GM23248 (cell line): ENCODE measurements at places on chromosomes 16 and 17. TPM values are rescaled to one million over a fixed set of nuclear protein-coding genes. Genes with fewer than 3 reads are reported as not detected.
A peak's percentile ranks its signal among the peaks of the same experiment; 100 is the strongest.

DNA sequence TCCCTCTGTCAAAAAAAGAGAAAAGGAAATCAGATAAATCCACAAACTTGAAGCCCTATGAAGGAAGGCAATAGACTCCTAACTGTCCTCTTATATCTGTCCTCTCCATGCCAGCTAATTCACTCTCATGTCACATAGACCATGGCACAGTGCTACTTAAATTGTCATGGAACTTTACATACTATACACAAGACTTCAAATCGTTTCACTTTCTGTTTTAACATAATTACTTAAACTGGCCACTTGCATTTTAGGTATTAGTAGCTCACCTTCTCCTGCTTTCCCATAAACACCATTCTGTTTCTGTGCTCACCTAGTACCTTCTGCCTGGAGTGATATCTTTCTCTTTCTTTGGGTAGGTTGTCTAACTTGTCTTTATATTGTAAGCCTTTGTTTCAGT is 816.7 kb upstream of the KIF2B start:
- H3K27ac ChIP-seq: no peak overlapping the region
- no peaks in the 10 kb centered on the region for H3K36me3 ChIP-seq
- H3K4me1 ChIP-seq: no peaks in the 10 kb centered on the region
- H3K4me3 ChIP-seq: no peak overlapping the region
- no peak for DNase-seq

DNA sequence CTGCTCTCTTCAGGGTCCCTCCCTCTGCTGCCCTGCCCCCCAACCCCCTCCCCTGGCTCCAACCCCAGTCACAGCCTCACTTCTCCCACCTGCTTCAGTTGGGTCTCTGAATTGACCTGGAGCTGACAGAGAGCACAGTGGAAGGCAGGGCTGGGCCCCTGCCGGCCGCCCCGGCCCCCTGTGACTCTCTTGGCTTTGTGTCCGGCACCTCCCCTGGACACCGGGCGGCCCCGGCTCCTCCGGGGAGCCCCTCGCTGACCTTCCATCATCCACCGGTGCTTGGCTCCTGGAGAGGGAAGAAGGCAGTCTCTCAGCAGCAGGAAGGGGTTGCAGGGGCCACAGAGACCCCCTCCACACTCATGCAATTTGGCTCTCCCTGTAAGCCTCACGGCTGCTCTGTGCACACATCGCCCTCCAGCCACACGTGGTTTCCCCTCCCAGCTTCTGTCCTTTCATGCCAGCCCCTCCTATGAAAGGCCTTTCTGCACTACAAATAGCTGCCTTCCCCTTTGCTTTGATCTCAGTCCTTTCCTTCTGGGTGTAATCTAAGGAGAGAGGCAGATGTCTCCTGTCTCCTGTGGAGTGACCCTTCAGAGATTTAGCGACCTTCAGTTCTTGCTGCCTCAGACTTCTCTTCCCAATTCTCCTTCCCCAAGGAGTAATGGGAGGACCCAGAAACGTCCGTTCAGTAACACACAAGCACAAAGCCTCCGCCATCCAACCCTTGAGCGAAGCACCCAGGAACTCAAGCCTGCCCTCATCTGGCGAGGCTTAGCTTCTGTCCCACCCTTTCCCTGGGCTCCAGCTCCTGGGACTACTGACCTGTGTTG is 8.3 kb downstream of the NKIRAS2 start:
- no peak overlapping the region for H3K27ac ChIP-seq
- H3K27me3 ChIP-seq: no peaks in the 10 kb centered on the region
- peak; percentile 44 for DNase-seq

DNA sequence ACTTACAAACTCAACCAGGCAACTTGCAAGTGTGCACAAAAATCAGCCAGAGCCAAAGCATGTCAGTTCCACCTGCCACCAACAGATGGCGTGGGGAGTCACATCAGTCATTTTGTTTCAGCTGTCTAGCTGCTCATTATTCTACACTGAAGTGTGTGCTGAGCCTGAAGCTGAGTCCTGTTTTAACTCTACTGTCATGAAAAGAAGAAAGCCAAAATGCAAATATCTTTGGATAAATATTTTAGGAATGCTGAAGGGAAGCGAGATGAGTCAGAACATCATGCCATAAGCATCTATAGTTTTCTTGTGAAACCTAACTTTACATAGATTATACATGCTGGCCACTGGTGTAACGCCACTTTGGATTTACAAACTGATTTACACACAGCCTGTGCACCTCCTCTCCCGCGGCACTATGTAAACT is 172.6 kb downstream of the CDK5R1 start:
- H3K27me3 ChIP-seq: no peaks in the 10 kb centered on the region
- no peaks in the 10 kb centered on the region for H3K4me1 ChIP-seq
- peaks cover 14% of the 10 kb centered on the region; the same call in 1 of the 2 replicates for H3K36me3 ChIP-seq
- DNase-seq: peak; percentile 64
- H3K27ac ChIP-seq: no peak overlapping the region

- no peak overlapping the region for H3K27ac ChIP-seq
- no peaks in the 10 kb centered on the region for H3K27me3 ChIP-seq
- H3K4me1 ChIP-seq: no peaks in the 10 kb centered on the region
- H3K4me3 ChIP-seq: no peak overlapping the region
- no peaks in the 10 kb centered on the region for H3K36me3 ChIP-seq
Observed at GRCh38 chr16:72025404-72026114, 17.0 kb downstream of the DHODH start.

Gene SLC4A1
- not detected in 2 replicates for total RNA-seq

DNA sequence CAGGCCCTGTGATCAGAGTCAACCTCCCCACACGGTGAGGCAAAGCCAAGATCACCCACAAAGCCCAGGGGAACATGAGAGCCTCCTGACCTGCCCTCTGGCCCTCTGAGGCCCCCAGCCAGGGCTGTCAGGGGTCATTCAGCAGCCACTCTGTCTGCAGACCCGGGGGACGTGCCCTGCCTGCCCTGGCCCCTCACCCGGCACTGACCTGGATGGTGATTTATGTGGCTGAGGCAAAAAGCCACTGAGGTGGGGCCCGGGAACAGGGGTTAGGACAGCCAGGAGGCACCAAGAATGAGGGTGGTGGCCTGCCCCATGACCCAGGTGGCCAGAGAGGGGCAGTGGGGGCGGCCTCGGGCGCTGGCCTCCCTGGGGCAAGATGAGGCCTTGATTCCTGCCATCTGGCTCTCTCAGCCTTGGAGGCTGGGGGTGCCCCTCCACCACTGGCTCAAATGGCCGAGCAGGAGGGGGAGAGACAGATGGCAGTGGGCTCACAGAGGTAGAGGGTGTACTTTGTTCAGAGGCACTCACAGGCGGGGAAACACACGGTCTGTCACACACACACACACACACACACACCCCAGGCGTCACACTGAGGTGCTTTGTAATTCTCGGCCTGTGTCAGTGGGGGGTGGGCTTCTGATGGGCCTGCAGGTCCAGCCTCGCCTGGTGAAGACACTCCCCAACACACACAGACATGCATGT is 174.0 kb upstream of the GSE1 start:
- H3K27ac ChIP-seq: no peak overlapping the region
- H3K4me3 ChIP-seq: no peak overlapping the region
- H3K36me3 ChIP-seq: no peaks in the 10 kb centered on the region
- peaks cover 16% of the 10 kb centered on the region for H3K4me1 ChIP-seq
- no peak for DNase-seq
- H3K27me3 ChIP-seq: no peaks in the 10 kb centered on the region

DNA sequence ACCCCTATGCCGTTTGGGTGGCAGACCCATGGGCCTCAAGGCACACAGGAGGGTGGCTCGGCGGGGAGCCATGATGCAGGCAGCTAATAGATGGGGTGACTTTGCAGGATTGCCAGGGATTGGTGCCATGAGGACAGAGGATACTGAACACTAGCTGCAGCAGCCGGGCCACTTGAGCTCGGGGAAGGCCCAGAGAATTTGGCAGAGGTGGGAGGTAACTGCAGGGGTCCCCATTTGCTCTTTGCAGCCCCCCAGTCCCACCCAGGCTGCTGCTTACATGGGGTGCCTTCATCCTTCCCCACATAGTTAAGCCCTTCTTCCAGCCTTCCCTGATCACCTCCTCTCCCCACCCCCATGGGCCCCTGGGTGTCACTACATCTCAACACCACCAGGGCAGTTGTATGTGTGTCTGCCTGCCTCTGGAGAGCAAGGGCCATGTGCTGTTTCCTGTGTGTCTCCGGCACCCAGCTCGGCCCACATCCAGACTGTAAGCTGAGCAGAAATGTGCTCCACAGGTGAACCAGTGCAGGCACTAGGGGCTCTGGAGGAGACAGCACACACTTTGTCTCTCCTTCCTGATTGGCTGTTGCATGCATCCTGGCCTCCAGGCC is 52.0 kb downstream of the SREBF1 start:
- no peaks in the 10 kb centered on the region for H3K27me3 ChIP-seq
- H3K27ac ChIP-seq: no peak overlapping the region
- peaks cover 9% of the 10 kb centered on the region; the same call in 1 of the 2 replicates for H3K4me1 ChIP-seq

Gene OR3A2
- not detected in 2 replicates for total RNA-seq

DNA sequence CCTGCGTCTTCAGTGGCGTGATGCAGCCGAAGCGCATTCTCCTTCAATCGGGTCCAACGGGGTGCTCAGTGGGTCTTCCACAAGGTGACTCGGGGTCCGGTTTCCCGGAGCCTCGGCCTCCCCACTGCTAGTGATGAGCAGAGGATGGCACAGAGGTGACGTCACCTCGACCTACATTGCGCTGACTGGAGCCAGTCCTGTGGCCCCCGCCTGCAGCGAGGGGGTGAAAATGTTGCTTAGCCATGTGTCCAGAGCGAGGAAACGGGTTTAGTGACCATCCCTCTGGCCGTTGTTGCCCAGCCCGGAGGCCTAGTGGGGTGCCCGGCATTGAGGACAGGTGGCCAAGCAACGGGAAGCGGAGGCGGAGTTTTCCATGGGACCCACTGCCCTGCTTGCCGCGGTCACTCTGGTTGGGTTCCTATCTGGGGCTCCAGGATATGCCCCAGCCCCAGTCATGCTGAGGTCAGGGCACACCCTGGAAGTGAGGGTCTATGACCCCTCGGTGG is 190.6 kb upstream of the CIBAR2 start:
- no peak overlapping the region for H3K4me3 ChIP-seq
- H3K27ac ChIP-seq: no peak overlapping the region

GRCh38 chr16:53504665-53505064 is 1.7 kb upstream of the AKTIP start:
- H3K4me3 ChIP-seq: peak overlapping the region; percentile 73; the same call in 1 of the 2 replicates
- peaks cover 20% of the 10 kb centered on the region for H3K4me1 ChIP-seq
- no peaks in the 10 kb centered on the region for H3K36me3 ChIP-seq
- no peaks in the 10 kb centered on the region for H3K27me3 ChIP-seq
- H3K27ac ChIP-seq: peak overlapping the region; percentile 86

Gene DLX4
- 0.76 TPM in 1 of 2 replicates, not detected in the other for total RNA-seq

DNA sequence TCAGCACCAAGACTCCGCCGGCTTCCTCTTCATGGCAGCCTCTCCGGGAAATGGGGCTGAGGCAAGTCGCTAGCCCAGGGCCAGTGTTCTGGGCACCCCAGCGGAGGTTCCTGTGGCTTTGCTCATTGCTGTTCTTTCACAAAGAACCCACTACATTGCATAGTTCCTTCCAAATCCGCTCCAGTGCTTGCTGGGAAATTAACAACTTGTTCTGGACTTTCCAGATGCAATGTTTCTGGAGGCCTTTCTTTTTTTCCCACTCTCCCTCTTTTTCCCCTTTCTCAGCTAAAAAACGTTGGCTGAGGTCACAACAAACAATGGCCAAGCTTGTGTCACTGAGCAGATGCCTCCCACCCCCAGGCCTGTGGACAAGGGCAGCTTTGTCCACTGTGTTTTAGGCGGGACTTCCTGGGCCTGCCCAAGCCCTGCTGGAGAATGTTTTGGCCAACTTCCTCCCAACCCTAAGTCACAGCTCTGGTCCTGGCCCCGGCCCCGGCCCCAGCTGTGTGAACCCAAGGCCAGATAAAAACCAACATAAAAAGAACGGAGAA is 131.5 kb upstream of the RCVRN start:
- H3K27me3 ChIP-seq: no peaks in the 10 kb centered on the region
- peak; percentile 40 for DNase-seq
- no peak overlapping the region for H3K4me3 ChIP-seq
- H3K36me3 ChIP-seq: no peaks in the 10 kb centered on the region
- peaks cover 10% of the 10 kb centered on the region for H3K4me1 ChIP-seq

DNA sequence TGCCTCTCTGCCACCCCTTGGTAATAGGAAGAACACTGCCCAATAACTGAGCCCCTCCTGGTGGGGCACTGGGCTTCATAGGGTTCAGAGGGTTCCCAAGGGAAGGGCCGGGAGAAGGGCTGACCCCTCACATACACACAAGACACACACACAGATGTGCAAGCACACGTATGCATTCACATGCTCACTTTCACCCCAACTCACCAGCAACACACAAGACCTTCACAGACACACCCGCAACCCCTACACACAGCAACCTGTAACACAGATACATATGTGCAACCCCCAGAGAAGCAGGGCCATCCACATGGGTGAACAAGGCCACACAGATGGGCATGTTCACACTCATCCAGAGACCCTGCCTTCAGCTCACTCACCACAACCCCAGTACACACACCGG is 225.1 kb downstream of the ZNF423 start:
- peaks cover 11% of the 10 kb centered on the region for H3K4me1 ChIP-seq
- no peak overlapping the region for H3K4me3 ChIP-seq

DNA sequence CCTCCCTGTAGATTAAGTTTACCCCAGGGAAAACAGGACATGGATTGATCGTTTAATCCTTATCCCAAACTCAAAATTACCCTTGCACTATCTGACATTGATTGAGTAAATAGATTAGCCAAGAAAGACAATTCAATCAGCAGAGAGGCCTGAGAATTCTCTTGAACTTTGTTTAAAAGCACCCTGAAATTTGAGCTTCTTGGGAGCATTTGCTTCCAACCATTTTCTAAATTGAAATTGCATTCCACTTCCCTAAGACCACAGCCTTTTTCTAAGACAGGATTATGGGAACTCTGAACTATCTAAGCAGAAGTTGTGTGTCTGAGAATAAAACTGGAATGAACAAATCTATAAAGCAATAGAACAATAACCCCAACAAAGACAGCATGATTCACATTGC is 76.6 kb upstream of the TNRC6A start:
- no peak for DNase-seq
- H3K36me3 ChIP-seq: no peaks in the 10 kb centered on the region
- H3K4me3 ChIP-seq: no peak overlapping the region

- no peaks in the 10 kb centered on the region for H3K36me3 ChIP-seq
- no peak overlapping the region for H3K27ac ChIP-seq
- no peaks in the 10 kb centered on the region for H3K4me1 ChIP-seq
- H3K27me3 ChIP-seq: no peaks in the 10 kb centered on the region
Observed at GRCh38 chr16:82882226-82882625, 255.5 kb downstream of the CDH13 start.

DNA sequence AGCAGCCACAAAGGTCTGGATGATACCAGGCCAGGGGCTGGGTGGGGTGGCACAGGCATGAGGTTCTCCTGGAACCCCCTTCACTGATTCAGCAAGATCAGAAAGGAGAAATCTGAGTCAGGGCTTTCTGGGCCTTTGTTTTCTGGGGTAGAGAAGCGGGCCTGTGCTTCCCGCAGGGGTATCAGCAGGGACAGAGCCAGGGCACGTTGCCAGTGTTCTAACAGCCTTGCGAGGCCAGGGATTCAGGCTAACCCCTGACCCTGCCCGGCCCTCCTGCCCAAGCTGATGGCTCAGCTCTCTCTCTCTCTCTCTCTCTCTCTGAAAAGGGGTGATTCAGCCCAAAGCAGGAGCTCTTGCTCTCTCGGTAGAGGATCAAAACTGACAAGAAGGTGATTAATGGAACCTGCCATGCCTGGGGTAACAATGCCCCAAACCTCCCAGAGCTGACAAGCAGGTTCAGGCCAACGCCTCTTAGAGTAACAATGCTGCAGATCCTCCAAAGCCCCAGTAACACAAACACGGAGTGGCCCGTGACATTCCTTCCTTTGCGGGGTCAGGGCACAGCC is 2.0 kb upstream of the KRT13 start:
- no peak overlapping the region for H3K27ac ChIP-seq
- H3K36me3 ChIP-seq: no peaks in the 10 kb centered on the region
- no peak for DNase-seq
- no peaks in the 10 kb centered on the region for H3K27me3 ChIP-seq
- H3K4me1 ChIP-seq: no peaks in the 10 kb centered on the region

Gene OR1A1
- total RNA-seq: not detected in 2 replicates

Gene HS3ST3B1
- total RNA-seq: 41.9 and 45.5 TPM in 2 replicates
